ENCODE measurements at places on chromosomes 7 and 10.

GRCh38 chr7:84399661-84400060, 205.1 kb upstream of the SEMA3A start:
- DNase-seq: no peak

DNA sequence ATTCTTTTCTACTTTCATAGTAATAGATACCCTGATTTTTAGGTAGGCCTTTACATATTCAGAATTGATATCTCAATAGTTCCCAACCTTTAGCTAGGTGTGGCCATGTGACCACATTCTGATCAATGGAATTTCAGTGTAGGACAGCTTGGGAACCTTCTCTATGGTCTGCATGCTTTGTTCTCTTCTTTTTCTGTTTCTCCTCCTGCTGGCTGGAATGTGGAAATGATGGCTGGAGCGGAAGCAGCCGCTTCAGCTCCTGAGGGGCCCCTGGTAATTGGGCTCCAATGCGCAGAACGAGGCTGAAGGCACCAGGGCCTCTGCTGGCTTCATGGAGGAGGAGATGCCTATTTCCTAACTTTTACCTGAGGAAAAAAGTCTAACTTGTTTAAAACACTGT, 152.6 kb downstream of the ZMYND11 start:
- no peak for DNase-seq

DNA sequence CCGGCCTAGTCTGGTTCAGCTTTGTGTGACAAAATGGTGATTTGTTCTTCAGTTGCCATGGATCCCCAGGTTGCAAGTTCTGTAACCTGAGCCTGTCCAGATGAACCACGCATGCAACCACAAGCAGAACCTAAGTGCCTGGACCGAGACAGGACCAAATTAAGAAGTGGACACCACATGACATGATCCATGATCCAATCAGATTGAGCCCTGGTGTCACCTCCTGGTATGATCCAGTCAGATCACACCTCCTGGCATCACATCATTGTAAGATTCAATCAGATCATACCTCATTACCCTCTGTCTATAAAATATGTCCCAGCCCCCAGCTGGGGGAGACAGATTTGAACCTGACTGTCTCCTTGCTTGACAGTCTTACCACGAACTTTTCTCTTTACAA, 70.0 kb downstream of the MALSU1 start:
- no peak for DNase-seq

DNA sequence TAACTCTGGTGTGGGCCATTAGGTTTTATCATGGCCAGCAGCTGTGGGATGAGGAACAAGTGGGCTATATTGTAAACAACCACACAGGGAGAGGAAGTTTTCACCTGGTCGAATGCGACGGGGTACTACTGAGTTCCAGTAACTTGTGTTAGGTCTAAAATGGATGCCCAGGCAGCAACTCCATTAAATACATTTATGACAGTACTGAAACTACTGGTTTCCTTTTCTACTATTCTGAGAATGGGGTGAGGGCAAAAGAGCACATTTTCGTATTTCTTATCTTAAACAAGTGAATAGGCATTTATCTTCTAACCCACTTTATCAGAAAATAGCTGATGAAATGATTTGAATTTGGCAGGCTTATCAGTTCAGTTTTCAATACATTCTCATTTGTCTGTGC, 109.7 kb downstream of the C1GALT1 start:
- no peak for DNase-seq

GRCh38 chr7:28739826-28740225, 218.3 kb downstream of the TRIL start:
- DNase-seq: no peak

GRCh38 chr7:130113887-130114286, 43.6 kb downstream of the KLHDC10 start:
- no peak for DNase-seq

DNA sequence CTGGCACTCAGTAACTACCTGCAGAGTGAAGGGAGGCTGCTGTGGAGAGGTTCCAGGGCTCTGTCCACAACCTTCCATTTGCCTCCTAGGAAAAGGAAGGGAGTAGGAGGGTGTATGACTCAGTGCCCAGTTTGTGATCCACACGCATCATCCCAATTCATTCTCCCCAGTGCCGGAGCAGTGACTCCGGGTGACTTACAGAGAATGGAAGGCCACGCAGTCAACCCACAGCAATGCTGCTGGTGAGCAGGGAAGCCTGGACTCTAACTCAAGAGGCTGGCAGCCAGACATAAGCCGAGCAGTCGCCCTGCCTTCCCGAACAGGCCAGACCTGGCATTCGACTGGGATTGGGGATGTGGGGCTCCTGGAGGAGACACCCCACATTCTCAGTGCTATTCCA, 139.9 kb downstream of the SH3PXD2A start:
- no peak for DNase-seq

GRCh38 chr7:140673063-140673773, 473 bp downstream of the ADCK2 start:
- DNase-seq: peak; percentile 52

DNA sequence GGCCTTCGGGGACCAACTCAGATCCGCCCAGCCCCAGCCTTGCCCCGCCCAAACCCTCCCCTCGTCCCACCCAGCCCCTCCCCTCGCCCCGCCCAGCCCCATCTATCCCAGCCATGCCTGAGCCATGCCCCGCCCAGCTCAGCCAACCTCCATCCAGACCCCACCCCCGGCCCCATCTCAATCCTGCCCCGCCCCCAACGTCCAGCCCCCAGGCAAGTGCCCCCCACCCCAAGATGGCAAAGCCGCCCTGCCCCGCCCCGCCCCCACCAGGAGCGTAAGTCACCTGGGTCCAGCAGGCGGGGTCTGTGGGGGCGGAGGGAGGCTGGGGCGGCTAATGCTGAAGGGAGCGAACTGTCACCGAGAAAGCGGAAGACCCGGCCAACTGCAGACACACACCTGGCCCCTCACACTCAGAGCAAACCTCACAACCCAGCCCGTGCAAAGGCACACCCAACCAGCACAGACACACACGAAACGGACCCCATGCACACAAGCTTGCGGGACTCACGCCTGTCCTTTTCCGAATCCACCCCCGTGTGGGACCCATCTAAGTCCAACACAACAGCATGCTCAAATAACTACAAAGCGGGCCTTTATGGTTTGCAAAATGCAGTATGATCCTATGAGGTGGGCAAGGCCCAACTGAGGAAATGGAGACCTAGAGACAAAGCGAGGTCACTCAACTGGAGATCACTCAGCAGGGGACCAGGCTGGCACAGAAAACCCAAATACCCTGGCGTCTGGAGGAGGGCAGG, 11.5 kb upstream of the OGA start:
- DNase-seq: no peak

- no peak for DNase-seq
These were observed 22.5 kb downstream of the TRDMT1 start for GRCh38 chr10:17179002-17179401.

- DNase-seq: no peak
These were observed 170.4 kb downstream of the DKK1 start for GRCh38 chr10:52484206-52485065.

GRCh38 chr7:41167836-41168235, 535.1 kb downstream of the INHBA start:
- no peak for DNase-seq

Measured in activated T-cell treated with anti-CD3 and anti-CD28 coated beads for 24 hours (primary cell).